ENCODE measurements at places on chromosomes 11 and 22.

DNA sequence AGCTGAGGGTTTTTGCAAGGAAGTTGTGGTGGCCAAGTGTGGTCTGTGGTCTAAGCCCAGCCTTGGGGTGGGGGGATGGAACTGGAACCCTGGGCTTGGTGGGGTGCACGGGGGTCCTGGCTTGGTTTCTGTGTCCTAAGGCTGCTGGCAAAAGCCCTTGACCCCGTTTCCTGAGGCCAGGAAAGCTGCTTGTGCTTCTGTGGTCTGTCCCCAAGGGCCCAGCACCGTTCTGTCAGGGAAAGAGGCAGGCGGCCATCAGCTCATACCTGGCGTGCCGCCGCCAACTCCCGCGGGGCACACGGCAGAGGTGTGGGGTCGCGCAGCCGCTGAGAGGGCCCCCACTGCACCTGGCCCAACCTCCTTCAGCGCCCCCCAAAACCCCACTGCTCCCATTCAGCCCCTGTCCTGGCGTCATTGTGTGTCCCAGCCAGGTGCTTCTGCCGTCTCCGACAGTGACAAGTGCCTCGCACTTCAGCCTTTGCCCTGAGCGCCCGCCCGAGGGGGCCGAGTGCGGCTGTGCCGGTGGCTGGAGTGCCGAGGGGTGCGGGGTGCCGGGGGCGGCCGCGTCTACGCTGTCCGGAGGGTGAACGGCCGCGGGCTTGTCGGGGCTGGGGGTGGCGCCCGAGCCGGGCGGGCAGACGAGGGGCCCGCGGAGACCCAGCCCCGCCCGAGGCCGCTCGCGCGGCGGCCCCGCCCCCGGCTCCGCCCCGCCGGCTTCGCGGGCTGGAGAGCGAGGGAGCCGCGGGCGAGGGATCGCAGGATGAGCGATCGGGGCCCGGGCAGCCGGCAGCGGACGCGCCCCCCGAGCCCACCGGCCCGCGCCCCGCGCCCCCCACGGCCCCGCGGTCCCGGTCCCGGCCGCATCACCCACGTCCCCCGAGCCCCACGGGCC is at the start of gene CNIH2:
Gene CNIH2 (plus strand): TSS at position 705 of the 892 bp plus-strand sequence. CDS start 282 bp downstream, outside the sequence.
- no peak for DNase-seq

DNA sequence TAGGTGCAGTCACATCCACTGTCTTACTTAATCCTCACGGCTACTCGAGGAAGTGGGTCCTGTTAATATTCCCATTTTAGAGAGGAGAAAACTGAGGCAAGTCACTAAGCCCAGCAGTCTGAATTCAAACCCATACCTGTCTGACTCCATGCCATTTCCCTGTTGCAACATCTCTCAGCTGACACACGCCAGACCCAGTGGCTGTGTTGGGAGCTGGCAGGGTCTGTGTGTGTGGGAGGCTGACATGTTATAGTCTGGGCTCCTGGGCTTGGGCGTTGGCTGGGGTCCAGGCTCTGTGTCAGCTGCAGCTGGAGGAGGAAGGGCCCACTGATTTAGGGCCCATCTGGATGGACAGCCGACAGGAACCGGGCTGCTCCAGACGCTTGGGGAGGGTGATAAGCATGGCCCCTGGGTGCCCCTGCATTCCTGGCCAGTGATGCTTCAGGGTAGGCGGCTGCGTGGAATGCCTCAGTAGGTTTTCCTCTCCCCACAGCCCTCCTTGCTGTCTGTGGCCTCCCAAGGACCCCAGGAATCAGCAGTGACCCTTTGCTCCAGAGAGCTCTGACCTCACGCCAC is 562.5 kb downstream of the MN1 start:
- DNase-seq, result peak; percentile 97

DNA sequence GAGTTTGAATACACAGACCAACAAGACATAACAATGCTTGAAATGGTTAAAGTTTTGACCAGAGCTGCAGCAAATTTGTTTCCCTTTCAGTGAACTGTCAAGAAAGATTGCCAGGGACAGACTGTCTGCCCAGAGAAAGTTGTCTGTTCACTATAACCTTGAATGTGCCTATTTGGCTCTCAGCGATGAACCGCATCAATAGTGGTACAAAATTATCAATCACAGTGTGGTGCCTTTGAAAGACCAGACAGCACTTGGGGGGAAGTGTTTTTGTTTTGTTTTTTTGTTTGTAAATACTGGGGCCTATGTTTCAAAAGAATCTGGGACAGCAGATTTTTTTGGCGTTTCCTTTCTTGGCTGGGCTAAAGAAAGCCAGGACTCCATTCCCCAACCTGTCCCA is 123.1 kb downstream of the CD44 start:
- no peak for DNase-seq

DNA sequence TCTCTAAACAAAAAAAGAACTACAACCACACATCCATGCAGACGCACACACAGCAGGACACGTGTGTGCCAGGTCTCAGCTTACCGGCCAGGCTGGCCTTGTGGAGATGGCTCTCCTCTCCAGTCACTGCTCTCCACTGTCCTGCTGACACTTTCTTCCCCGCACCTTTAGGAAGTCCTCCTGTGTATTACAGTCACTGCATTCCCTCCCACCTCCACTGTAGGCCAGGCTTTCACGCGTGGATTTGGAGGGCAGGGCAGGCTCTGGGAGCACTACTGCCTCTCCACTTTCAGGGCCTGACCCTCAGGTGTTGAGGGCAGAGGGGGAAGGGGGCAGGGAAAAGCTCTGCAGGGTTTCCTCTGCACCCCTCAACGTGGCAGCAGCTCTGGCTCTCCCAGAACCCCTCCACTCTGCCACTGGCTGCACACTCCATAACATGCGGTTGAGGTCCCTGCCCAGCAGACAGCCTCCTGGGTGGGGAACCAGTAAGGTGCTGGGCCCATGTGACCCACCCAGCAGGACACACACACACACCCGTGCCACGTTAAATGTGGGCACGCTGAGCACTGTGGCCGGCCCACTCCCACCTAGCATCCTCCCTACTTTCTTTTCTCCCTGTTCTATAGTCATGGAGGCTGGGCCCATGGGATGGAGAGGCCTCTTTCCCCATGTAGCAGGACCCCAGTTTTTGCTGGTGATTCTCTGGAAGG is 107.0 kb upstream of the PITPNB start:
- DNase-seq, result no peak
